ENCODE measurements at places on chromosomes 3 and 15. TPM values are rescaled to one million over a fixed set of nuclear protein-coding genes. Genes with fewer than 3 reads are reported as not detected.

DNA sequence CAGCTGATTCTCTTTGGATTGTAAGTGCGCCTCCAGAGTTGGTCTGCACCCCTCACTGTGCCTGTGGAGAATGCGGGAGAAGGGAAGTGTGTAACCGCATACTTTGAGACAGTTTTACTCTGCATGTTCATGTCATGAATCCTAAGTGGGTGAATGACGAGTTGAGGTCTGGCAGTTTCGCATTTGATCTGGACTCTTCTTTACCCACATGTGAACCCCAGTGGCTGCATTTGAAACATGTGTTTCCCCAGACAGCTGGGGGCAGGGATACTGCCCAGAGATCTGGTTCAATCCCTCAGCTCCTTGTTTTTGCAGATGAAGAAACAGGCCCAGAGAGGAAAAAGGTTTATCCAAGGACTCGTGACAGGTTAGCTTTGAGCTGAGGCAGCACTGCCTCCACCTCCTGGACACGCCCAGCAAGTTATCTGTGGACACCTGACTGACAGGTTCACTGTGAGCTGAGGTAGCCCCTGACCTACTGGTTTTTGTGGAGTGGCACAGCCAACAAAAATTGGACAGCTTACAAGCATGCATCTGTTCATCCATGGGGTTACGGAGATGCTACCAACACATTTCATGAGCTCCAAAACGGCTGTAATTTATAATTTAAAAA lies 207.3 kb downstream of the XXYLT1 start:
- no peak for DNase-seq

DNA sequence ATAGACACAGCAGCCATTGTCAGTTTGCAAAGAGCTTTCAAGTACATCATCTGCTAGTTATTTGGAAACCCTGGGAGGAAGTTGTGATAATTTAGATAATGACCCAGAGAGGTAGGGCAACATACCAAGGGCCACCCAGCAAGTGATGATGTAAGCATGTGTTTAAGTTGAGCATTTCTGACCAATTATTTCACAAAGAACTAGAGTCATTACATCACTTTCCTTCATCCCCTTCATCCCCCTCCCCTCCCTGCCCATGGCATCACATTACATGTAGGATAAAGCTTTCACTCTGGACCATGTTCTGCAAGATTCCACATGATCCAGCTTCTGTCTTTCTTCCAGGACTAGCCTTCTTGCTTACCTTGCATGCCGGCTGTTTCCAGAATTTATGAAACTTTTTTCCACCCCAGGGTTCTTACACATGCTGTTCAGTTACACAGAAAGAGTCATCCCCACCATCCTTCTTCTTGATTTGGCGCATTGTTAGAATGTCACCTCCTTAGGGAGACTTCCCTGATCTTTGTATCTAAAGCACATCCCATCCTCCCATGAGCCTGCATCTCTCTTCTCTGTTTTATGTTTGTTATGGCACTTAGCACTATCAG lies 71.3 kb downstream of the PTPRG start:
- no peak for DNase-seq

DNA sequence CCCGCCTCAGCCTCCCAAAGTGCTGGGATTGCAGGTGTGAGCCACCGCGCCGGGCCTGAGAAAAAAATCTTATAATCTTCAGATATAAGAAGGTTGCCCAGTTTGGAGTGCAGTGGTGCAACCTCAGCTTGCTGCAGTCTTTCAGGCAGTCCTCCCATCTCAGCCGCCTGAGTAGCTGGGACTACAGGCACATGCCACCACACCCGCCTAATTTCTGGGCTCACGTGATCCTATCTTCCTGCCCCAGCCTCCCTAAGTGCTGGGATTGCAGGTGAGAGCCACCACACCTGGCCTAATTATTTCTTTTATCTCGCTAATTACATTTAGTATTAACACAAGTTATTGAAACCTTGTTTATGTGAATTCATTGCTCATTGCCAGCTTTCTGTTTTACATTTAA lies 13.5 kb downstream of the PAK2 start:
- no peak for DNase-seq

DNA sequence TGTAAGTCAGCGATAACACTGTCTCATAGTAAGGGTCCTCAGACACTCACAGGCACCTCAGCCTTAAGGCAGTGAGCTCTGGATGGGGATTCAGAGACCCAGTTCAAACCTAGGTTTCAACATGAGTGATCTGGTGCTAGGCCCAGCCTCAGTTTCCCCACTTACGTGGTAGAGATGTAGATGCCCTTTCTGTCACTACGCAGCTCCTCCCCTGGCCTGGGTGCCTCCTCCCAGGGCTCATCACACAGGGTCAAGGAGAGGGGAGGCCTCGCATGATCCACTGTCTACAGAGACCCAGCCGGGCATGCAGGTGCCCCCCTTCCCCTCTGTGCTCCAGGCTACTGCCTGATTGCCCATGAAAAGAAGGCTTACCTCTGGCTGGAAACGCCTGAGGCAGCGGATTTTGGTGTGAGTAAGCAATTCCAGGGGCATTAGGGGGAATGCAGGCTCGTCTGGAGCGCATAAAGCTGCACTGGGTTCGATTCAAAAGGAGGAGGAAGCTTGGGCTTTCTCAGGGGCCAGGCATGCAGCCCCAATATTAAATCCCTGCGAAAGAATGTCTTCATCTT lies 69.8 kb upstream of the ANKRD34C start:
- no peak for DNase-seq

GRCh38 chr3:150544041-150544440 lies 2.3 kb downstream of the SERP1 start:
- no peak for DNase-seq

The SLC6A1 gene
- 52.2 TPM for total RNA-seq

The RTP4 gene
- total RNA-seq: not detected

The CNTN4 gene
- total RNA-seq: 134 TPM
